Activated naive CD4-positive, alpha-beta T cell treated with anti-CD3 and anti-CD28 coated beads, Interleukin-2, amount 50 U/mL, for 72 hours (primary cell): ENCODE measurements at places on chromosomes 12 and 14. TPM values are rescaled to one million over a fixed set of nuclear protein-coding genes. Genes with fewer than 3 reads are reported as not detected.

ZNF219 gene
- 21.9 TPM for total RNA-seq

LAG3 gene
- 71.3 TPM for total RNA-seq

SIVA1 gene
- 87.1 TPM for total RNA-seq

RNF212B gene
- not detected for total RNA-seq

SYNDIG1L gene
- not detected for total RNA-seq

KRT79 gene
- 0.12 TPM for total RNA-seq

VDR gene
- 133 TPM for total RNA-seq

GNG2 gene
- 121 TPM for total RNA-seq

ANKS1B gene
- 0.16 TPM for total RNA-seq

MAP1LC3B2 gene
- 0.66 TPM for total RNA-seq

DIO2 gene
- 0.21 TPM for total RNA-seq

DEPDC4 gene
- total RNA-seq = 2.4 TPM

MMP19 gene
- total RNA-seq = not detected

- DNase-seq = no peak
Observed at GRCh38 chr14:54010981-54011380, 54.4 kb upstream of the BMP4 start.

DNA sequence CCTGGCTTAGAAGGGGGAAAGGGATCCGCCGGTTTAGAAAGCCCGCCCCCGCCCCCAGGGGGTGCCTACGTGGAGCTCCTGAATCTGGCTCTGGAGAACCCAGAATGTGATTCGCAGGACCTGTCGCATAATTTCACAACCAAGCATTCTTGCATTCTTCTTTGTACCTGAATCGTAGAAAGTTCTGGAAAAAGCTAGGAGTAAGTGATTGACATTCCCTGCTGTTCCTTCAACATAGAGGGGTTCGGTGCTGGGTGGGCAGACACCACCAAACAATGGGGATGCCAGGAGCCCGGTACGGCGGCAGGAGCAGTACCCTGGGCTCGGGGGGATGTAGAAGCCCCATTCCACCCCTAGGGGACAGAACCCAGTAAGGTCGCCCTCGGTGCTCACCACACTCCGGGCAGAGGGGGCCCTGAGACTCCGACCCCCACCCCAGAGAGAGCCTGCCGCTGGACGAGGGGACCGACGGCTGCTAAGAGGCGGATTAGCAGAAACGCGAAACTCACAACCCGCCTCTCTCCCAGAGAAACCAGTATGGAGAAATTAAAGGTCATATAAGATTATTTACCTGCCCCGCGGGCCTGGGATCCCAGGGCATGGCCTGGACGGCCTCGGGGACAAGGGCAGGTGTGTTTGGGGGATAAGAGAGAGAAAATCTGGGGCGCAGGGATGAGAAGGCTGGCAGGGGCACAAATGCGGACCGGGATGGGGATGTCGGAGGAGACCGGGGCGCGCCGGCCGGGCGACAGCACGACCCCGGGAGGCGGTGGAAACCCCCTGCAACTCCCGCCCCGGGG, 520 bp downstream of the CSRP2 start:
- peak; percentile 9 for DNase-seq

- DNase-seq = no peak
Observed at GRCh38 chr12:46898989-46899388, 73.2 kb upstream of the SLC38A4 start.

GRCh38 chr14:33406766-33407165, 468.1 kb downstream of the NPAS3 start:
- no peak for DNase-seq

DNA sequence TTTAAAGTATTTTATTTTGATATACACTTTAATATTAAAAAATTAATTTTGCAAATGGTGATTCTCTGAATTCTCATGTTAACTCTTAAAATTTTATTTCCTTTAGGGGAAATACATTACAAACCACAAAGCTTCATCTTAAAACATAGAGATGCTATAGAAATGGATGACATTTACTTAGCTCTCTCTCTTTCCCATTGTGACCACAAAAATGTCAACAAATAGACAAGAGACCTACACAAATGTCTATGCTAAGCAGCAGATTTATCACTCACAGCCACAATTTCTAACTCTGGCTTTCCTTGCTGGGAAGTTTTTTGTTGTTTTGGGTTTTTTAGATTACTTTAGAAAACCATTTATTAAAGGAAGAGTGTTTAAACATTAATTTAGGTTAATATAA, 19.9 kb upstream of the PHC1 start:
- DNase-seq = no peak

DNA sequence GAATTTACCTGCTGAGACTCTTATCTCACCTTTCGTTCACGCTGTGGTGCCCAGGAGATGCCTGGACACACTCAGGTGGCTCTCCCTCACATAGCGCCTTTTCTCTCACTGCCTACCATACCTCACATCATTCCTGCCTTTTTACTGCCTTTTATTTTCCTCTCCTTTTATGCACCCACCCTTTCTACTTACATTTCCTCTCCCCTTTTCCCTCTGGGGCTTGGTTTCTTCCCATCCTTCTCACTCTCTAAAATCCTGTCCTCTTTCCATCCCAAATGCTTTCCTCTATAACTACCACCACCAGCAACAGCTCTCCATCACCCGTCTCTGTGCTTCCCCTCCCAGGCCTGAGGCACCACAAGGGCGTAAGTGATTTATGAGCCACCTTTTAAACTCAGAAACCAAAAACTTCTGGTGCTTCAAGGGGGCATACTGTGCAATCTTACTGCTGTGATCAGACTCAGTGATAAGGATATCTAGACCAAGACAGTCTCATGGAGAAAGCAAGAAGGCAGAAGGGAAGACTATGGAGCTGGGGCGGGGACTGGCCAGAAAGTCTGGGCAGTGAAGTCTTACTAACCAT, 32.7 kb upstream of the SMUG1 start:
- no peak for DNase-seq

- DNase-seq = no peak
Observed at GRCh38 chr12:53201177-53201541, 5.9 kb downstream of the ITGB7 start.

- DNase-seq = no peak
Observed at GRCh38 chr14:74364271-74364880, 16.1 kb downstream of the VRTN start.

DNA sequence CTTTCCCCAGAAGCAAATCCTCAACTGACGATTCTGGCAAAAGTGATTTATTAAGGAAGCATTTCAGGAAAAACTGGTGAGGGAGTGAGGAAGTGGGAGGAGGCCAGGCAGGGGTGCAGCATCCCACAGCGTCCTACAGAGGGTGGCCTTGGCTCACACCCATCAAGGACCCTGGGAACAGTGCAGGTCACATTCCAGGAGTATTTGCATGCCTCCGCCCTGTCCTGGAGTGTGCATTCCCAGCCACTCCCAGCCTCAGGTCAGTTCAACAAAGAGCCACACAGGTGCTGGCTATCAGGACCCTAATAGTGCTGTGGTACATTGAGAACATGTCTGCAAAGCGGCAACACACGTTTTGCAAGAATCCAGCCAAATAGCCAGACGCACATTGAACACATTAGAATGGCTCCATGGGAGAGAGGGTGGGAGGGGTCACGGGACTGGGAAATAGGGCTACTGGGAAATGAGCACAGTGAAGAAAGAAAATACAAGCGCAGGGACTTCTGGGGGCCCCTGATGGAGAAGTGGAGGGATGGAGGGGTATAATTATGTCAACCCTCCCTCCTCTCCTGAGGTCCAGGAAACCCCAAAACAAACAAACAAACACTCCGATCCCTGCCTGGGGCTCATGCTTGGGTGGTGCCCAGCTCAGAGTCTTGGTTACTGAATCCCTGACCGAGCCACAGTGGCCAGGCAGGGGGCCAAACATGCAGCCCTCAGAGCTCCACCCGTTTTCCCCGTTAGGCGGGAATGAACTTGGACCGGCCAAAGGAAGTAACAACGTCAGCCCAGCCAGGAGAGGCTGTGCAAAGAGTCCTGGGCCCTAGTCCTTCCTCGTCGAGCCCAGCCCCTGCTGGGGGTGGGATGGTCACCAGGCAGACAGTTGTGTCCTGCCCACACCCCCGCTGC, 36.5 kb downstream of the CMKLR1 start:
- DNase-seq = no peak

GRCh38 chr12:32264961-32265360, 134.4 kb upstream of the FGD4 start:
- DNase-seq = no peak

- DNase-seq = no peak
Observed at GRCh38 chr12:2180737-2181082, 127.9 kb downstream of the CACNA1C start.

DNA sequence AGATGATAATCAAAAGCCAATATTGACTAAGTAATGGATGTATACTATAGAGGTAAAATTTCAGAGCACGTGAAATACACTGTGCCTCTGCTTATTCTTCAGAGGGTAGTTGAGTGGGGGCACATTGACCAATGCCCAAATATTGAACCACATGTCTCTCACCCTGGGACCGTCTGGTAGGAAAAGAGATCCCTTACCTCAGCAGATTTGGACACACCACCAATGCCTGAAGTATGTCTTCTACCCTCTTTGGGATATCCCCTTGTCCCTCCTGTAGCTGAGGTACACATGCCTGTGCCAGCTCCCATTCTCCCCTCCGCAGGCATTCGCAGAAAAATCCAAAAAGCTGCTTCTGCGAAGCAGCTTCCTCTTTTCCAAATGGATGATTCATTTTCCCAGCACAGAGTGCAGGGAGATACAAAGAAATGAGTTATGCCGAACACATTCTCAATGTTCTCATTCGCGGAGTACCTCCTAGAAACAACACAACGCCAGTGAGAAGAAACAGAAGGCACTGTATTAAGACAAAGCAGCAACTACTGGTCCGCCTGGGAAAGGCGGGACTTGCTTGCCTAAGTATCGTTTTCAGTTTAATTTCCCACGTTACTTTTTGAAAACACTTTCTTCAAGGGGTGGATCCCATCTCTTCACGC, 691 bp downstream of the ZFYVE26 start:
- no peak for DNase-seq

GRCh38 chr12:45191239-45191638, 24.7 kb upstream of the ANO6 start:
- DNase-seq = no peak

- no peak for DNase-seq
Observed at GRCh38 chr12:95634622-95635621, 83.6 kb upstream of the USP44 start.

DNA sequence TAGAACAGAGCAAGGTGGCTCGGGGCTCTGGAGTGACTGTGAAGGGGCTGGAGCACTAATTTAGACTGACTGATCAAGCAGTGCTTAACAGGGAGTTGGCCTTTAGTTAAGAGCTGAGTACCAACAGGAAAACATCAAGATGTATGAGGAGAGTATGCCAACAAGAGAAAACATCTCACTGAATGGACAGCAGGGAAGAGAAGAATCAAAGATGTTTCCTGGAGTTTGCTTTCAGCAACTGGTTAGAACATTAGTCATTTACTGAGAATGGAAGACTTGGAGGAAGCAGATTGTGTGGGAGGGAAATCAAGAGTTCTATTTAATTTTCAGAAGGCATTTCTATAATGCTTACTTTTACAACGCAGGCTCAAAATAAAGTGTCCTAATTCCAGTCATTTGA, 259.3 kb downstream of the ADAMTS20 start:
- no peak for DNase-seq

- no peak for DNase-seq
Observed at GRCh38 chr12:99151744-99152143, 495.8 kb upstream of the GARIN6 start.
